ENCODE measurements at places on chromosomes 12 and 14.

DNA sequence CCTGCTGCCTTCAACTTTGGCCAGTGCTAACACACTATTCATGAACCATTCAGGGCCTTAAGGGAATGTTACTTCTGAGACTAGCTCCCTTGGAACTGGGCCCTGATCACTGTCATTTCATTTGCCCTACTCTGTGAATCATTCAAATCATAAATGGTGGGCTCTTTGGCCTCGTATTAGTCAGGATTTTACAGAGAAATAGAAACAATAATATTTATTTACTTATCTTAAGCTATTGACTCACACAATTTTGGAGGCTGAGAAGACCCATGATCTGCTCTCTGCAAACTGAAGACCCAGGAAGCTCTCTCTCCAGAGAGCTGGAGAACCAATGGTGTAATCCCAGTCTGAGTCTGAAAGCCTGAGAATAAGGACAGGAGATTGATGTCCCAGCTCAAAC is 398.5 kb downstream of the LRIG3 start:
- no peak for DNase-seq

DNA sequence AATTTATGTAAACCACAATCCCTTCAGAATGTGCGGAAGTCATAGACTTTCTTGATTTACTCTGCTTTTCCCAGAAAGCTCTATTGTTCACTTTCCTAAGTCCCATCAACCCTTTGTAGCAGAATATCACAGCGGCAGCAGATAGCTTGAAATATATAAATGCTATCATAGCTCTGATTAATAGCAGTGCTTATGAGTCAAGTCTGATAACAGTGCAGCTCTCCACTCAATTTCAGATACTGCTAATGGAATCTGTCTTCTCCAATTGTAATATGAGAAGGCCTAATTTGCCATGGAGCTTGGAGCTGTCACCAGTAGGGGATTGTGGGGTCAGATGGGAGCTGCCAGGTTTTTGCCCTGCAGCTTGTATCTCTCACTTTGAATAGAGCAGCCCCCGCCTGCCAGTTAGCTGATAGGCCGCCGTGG is 10.9 kb downstream of the TMEM260 start:
- DNase-seq, result no peak

DNA sequence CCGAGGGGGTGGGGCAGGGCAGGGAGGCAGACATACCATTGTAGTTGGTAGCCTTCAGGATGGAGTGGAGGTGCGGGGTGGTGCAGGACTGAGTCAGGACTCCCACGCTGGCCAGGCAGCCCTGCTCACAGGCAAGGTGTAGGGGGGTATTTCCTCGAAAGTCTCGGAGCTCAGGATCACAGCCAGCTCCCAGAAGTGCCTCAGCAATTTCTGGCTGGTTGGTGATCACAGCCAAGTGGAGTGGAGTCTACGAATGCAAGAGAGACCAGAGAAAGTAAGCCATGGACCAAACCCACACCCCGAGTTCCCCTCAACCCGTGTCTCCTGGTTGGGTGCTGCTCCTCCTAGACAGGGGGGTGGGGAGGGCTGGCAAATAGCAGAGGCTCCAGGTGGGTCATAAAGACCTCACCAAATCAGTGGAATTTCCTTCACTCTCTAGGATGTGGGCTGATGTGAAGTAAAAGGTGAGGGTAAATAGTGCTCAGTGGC is 1.4 kb downstream of the NFKBIA start:
- peak; percentile 59 for DNase-seq

DNA sequence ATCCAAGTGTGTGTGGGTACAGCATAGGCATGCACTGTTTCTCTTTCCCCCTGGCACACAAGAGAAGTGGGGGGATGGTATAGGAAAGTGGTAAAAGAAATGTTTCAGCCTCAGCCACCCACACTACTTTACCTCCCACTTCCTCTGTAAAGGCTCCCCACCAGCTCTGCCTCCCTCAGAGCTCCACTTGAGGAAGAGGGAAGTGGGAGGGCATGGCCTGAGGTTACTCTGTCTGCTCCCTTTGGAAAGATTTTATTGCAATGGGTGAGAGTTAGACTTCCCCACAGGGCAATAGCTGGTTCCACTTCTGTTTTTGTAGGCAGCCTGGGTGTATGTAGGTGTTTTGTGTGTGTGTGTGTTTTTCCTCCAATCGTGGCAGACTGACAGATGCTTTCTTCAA is 145.3 kb downstream of the SSPN start:
- no peak for DNase-seq

DNA sequence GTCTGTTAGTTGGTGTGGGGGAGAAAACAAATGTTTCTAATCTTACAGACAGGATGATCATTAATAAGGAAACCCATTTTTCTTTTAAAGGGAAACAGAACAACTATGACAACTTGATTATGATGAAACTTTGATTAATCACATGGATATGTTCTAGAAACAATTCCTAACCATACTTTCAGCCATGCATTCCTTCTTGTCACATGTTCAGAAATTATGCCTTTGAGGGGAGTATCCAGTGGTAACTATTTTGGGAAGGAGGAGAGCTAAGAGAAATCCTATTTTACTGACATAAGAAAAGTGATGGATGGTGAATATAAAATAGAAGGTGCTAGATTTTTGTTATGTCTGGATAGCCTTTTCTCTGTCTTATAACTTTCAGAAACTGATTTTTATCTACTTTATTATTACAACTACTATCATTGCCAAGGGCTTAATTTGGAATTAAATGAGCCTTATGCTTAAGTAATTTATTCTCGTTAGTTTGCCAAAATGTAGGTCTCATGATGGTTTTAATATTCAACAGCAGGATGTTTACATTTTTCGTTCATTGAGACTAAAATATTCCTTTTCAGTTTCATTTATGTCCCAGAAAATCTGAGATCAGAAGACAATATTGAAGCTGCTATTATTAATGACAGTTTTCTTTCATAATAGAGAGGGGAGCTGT is 200.1 kb downstream of the TMTC2 start:
- DNase-seq, result no peak

GRCh38 chr12:123261196-123261595 is 10.5 kb downstream of the CDK2AP1 start:
- DNase-seq, result no peak

GRCh38 chr12:23169012-23169695 is 544.2 kb downstream of the ETNK1 start:
- no peak for DNase-seq

DNA sequence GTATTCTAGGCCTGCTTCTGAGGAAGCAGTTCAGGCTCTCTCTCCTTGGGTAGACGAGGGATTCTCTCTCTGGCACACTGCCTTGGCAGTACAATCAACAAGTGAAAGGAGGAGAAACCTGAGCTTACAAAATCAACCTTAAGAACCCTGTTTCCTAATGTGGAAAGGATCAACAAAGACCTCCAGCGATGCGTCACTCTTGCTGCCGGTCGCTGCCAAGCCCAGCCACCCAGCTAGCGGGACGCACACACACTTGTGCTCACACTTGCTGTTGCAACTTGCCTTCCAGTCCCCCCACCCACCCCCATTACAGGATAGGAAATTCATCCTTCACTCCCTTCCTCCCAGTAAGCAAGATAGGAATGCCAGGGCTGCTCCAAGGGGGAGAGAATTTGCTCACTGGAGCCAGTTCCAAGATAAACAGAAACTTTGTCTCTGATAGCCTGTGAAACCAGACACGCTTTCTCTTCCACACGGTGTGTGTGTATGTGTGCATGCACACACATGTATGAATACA is 144.3 kb downstream of the BCL11B start:
- DNase-seq, result no peak

DNA sequence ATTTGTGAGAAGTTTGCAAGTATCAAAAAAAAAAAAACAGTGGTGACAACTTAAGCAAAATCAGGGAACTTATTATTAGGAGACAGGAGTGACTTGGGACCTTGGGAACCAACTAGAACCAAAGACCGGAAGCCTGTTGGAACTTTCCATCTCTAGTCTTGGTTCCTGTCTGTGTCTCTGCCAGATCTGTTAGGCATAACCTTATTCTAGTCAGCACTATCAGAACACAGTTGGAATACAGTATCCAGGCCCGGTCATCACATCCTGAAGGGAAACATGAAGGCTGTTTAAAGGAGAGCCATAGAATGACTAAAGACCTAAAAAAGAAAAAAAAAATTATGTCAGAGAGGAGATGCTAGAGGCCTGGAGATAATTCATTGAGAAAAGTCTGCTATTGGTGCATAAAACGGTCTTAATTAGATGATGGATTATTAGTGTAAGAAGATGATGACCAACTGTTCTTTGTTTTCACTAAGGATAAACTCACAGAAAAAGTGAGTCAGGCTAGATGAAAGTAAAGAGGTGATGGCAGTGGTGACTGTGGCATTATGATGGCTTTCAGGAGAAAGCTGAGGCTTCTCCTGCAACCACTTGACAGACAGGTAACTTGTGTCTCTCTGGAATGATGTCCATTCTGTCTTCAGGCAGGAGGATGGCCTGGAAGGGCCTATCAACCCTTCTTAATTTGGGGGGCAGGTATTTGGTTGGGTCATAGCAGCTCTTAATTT is 28.2 kb downstream of the DACT1 start:
- no peak for DNase-seq

GRCh38 chr14:29097476-29097875 is 330.9 kb downstream of the FOXG1 start:
- no peak for DNase-seq

GRCh38 chr14:99996951-99997571 is 68.2 kb upstream of the EVL start:
- no peak for DNase-seq

DNA sequence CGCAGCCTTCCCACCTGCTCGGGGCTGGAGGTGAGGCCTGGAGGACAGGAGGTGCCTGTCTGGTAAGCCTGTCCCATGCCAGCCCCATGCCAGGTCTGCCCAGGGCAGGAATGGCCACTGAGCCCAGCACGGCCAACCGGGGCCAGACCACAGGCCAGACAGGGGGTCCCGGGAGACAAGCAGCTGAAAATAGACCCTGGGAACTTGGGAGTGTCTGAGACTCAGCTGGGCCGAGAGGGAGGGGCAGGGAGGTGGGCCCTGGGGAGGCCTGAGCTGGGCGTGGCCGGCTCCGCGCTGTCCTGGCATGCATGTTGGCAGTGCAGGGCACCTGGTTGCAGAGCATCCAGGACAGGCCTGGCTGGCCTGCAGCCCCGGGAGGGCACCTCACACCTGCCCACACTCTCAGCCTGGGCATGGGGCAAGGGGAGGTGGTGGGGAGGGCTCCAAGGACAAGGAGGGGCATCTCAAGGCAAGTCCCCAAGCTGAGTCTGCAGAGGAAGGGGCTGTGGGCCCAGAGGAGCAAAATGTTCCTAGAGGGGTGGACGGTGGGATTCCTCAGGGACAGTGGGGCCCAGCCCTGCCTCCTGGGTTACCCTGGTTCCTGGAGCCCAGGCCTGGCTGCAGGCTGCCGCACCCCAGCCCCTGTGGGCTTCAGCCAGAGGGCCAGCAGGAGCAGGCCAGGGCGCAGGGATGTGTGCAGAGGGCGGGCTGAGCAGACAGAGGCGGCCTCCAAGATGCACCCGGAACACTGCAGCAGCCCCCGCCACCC is 3.2 kb upstream of the CRIP1 start:
- no peak for DNase-seq

DNA sequence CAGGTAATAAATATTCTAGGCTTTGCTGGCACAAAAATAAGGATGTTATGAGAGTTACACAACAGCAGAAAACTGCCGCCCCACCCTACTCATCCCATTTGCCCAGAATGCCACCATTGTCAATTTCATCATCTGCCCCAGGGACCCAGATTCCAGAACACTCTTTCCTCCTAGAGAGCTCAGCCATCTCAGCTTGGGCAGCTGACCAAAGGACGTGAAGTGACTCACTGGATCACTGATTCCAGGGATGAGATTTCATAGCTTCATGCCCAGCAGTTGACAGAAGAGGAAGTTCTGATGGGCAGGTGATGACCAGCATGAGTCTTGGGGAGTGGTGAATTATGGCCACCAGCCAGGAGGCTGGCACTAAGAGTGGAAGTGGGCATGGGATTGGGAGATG is 450.3 kb downstream of the RMST start:
- no peak for DNase-seq

DNA sequence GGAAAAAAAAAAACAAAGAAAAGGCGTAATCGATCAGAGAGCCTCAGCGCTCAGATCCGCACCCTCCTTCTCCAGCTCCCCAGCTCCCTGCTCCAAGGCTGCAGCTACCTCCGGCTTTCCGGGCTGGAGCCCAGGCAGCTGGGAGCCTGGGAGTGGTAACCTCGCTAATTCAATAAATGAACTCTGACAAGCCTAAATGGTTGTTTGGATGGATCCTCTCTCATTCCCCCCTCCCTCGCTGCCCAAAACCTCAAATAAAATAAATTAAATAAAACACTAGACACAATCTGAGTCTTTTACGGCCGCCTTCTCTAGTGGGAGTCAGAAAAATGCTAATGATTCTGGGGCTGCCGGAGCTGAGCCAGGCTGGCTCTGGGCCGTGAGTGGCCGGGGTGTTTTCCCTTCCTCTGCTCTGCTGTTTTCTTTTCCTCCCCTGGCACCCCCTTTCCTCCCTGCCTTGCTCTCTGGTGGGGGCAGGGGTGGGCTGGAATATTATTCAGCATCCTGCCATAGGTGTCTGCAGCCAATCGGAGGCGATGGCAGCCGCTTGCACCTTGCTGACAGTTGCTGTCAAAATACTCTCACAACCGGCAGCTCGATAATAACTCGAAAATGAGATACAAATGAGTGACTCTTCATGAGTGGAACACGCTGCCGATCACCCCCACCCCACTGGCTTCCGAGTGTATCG is 76.1 kb downstream of the RBM19 start:
- DNase-seq, result no peak

DNA sequence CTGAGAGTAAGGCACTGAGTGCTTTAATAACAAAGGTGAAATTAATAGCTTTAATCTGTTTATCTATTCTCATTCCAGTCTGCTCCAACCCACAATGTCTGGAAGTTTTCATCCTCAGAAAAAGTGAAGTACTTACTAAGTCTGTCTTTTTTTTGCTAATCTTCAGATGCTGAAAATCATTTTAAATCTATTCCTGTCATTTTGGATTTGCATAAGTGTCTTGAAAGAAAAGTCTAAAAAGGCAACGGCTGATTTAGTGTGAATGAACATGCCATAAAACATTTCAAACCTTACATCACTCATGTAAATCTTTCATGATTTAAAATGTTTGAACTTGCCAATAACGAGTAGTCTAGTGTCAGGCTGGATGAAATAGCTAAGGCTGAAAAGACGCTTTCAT is 685.6 kb downstream of the RPS29 start:
- DNase-seq, result no peak

- no peak for DNase-seq
Measured at GRCh38 chr14:42353315-42353714, 746.6 kb downstream of the LRFN5 start.

- DNase-seq, result no peak
Measured at GRCh38 chr12:52832451-52832850, 1.7 kb downstream of the KRT79 start.

GRCh38 chr14:54893151-54893760 is 9.4 kb downstream of the GCH1 start:
- DNase-seq, result no peak

DNA sequence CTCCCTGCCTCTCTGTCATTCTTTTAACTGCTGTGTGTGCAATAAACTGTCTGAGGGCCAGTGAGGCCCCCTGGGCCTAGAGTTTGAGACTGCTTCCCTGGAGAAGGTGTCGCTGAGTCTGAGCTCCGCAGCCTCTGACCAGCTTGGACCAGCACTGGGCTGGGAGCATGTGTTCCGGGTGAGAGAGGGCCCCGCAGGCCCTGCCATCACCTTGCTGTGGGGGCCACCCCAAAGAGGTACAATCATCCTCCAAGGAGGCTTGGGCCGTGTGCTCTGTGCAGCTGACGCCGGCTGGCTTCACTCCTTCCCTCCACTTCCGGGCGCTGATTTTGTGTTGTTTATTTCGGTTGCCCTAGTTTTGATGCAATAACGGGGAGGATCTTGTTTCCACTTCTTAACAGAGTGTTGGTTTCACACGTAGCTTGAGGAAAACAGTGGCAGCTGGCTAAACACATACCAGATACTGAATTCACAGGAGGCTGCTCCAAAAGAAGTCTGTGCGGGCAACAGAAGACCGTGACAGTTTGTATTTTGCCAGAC is 121.6 kb downstream of the TMEM132C start:
- no peak for DNase-seq
